ENCODE measurements at places on chromosomes 12 and 14.

- peak; percentile 37 for DNase-seq
Observed at GRCh38 chr12:76643438-76643837, 83.9 kb upstream of the OSBPL8 start.

GRCh38 chr12:57739387-57739786, 845 bp upstream of the AGAP2 start:
- no peak for DNase-seq

DNA sequence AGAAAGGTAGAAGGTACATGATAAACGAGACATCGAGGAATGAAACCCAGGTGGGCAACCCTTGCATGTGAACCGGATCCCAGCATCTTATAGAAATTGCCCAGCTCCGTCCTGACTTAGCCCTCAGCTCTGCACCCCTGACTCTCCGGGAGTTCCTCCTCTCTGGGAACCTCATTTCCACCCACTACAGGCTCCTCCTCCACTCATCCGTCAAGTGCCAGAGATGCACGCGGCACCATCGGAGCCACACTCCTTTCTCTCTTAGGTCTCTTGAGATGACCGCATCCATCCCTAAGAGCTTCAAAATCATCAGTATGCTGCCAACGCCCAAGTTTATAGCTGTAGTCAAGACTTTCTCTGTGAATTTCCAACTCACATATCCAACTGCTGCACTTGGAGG, 84.7 kb downstream of the TTC7B start:
- DNase-seq, result no peak

DNA sequence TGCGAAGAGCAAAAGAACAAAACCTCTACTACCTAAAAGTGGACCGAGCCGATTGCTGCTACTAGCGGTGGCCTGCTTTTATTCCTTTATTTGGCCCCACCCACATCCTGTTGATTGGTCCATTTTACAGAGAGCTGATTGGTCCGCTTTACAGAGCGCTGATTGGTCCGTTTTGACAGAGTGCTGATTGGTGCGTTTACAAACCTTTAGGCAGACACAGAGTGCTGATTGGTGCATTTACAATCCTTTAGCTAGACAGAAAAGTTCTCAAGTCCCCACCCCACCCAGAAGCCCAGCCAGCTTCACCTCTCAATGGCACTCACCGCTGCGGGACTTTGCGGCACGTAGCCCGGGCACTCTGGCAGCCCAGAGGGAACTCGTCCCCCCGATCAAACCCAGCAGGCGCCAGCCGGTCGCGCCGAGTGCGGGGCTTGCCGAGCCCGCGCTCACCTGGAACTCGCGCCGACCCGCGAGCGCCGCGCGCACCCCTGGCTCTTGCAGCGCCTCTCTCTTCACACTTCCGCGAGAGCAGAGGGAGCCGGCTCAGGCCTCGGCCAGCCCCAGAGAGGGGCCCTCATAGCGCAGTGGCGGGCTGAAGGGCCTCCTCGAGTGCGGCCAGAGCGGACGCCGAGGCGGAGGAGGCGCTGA, 8.7 kb upstream of the FGD4 start:
- DNase-seq, result no peak

- no peak for DNase-seq
Observed at GRCh38 chr12:101038289-101038871, 171.7 kb downstream of the SLC5A8 start.
